ENCODE measurements at places on chromosomes 7 and 10.

DNA sequence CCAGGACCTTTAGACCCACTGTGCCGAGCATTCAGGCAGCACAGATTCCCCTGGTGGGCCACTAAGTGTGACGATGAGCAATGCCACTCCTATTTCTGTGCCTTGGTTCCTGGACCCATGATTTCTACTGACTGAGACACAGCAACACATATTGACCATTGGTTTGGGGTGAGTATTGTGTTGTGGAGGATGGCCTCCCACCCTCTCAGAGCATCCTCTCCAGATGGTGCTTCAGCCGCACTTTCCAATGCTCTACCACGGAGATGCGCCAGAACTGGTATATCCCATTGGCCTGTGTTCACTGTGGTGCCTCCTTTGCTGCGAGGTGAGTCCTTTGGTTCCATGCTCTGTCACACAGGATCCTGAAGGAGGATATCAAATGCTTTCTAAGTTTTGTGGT, 10.1 kb upstream of the GDF10 start:
- DNase-seq: no peak
- no peaks in the 10 kb centered on the region for H3K4me1 ChIP-seq
- H3K27ac ChIP-seq: no peak overlapping the region
- no peaks in the 10 kb centered on the region for H3K36me3 ChIP-seq
- H3K27me3 ChIP-seq: peaks cover 3% of the 10 kb centered on the region

GRCh38 chr10:102334101-102334500, 61.4 kb upstream of the NFKB2 start:
- H3K27ac ChIP-seq: no peak overlapping the region
- peak; percentile 72 for DNase-seq
- no peaks in the 10 kb centered on the region for H3K4me1 ChIP-seq
- no peak overlapping the region for H3K4me3 ChIP-seq

DNA sequence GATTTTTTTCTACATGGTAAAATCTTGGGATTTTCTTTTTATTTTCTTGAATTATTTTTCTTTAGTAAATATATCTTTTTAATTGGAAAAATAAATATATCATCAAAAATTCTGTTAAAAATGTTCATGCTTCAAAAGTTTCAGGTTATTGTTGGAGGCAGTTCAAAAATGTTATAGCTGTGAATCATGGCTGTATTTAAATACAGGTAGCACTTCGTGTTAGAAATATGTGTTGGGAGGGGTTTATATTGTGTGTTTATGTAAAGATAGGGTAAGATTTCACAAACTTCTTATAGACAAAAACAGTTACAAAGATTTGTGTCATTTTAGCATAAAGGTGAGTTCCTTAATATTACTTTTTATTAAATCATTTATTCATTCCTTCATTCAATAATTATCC, 60.4 kb downstream of the HDAC9 start:
- DNase-seq: no peak
- peaks cover 3% of the 10 kb centered on the region for H3K4me1 ChIP-seq
- no peak overlapping the region for H3K27ac ChIP-seq
- no peak overlapping the region for H3K4me3 ChIP-seq
- no peaks in the 10 kb centered on the region for H3K36me3 ChIP-seq
- no peaks in the 10 kb centered on the region for H3K27me3 ChIP-seq

- H3K27ac ChIP-seq: no peak overlapping the region
- H3K36me3 ChIP-seq: no peaks in the 10 kb centered on the region
- no peaks in the 10 kb centered on the region for H3K4me1 ChIP-seq
- H3K27me3 ChIP-seq: peaks cover 4% of the 10 kb centered on the region
- DNase-seq: peak; percentile 41
- H3K4me3 ChIP-seq: no peak overlapping the region
Observed at GRCh38 chr10:34918776-34919315, 103.8 kb upstream of the PARD3 start.

DNA sequence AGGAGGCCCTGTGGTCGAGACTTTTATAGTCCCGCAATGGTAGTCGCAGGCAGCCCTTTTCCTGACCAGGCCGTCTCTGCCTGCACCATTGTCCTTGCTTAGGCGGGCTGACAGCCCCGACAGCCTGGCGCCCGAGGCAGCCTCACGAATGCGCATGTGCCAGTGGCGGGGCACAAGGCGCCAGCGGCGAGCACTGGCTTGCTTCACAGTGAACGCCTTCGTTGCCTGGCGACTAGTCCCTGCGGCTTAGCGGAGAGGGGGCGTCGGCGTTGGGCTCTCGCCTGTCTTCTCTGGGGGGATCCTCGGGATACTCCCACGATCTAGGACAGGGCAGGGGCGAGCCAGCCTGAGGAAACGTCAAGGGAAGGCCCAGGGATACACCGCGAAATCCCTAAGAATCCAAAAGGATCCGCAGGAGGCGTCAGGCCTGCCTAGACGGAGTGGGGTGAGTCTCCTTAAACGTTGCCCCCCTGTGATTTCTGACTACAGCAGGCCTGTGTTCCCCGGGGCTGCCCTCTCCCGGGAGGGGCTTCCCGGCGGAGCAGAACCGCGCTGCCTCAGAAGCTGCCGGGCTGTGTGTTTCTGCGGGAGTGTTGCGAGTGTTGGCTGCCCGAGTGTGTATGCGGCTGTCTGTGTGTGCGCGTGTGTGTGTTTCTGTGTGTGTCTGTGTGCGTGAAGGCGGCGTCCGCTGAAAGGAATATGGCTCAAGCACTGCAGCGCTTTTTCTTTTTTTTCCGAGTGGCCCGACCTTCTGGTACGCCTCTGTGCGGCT, 20.5 kb upstream of the ZNF273 start:
- peaks cover 5% of the 10 kb centered on the region for H3K27me3 ChIP-seq
- H3K4me1 ChIP-seq: no peaks in the 10 kb centered on the region
- no peak overlapping the region for H3K27ac ChIP-seq
- H3K4me3 ChIP-seq: peak overlapping the region; percentile 11

DNA sequence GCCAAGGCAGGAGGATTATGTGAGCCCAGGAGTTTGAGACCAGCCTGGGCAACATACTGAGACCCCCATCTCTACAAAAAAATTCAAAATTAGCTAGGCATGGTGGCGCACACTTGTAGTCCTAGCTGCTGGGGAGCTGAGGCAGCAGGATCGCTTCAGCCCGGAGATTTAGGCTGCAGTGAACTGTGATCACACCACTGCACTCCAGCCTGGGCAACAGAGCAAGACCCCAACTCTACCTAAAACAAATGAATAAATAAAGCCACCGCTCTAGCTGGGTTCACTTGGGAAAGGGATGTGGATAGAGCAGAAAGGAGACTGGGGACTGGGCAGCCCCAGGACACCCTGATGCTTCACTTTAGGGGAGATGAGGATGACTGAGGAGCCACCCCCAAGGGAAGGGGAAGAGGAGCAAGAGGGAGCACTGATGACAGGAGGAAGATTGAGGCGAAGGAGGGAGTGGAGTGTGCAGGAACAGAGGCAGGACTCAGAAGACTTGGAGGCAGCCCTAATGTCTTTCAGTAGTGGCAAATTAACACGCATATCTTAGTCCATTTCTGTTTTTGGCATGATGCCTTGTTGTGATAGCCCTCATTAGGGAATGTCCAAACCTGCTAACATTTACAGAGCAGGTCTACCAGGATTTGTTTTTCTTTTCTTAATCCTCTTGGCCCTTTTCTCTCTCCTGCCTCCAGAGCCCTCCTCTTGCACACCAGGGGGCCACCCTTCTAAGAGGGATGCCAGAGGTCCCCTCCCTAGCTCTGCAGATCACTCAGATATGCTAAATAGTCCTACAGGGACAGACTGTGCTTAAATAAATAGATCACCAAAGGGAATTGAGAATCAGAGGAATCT, 88.3 kb downstream of the C10orf105 start:
- no peak overlapping the region for H3K4me3 ChIP-seq
- DNase-seq: no peak
- H3K27me3 ChIP-seq: peaks cover 4% of the 10 kb centered on the region
- no peaks in the 10 kb centered on the region for H3K4me1 ChIP-seq

DNA sequence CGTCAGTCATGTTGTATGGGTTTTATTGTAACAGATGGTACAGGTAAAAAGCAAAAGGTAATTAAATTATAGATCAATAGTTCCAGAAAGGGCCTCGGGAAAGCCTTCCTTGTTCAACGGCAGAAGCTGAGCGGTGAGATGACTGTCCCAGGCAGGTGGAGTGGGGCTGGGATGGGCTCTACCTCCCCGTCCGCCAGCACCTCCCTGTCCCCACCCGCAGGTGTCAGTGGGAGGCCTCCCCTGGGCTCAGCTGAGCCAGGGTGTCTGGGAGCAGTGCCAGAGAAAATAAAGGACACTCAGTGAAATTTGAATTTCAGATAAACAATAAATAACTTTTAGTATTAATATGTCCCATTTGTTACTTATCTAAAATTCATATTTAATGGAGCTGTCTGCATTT, 58.9 kb downstream of the CLRN3 start:
- no peak overlapping the region for H3K27ac ChIP-seq
- no peak for DNase-seq
- H3K27me3 ChIP-seq: no peaks in the 10 kb centered on the region
- H3K36me3 ChIP-seq: no peaks in the 10 kb centered on the region

GRCh38 chr7:118836933-118837332, 612.4 kb downstream of the ANKRD7 start:
- no peak overlapping the region for H3K4me3 ChIP-seq
- H3K36me3 ChIP-seq: no peaks in the 10 kb centered on the region
- H3K27me3 ChIP-seq: no peaks in the 10 kb centered on the region
- no peaks in the 10 kb centered on the region for H3K4me1 ChIP-seq

- H3K27ac ChIP-seq: no peak overlapping the region
- H3K27me3 ChIP-seq: no peaks in the 10 kb centered on the region
- H3K4me1 ChIP-seq: peaks cover 3% of the 10 kb centered on the region
- DNase-seq: no peak
- H3K4me3 ChIP-seq: no peak overlapping the region
Observed at GRCh38 chr10:14389981-14390590, 59.4 kb upstream of the FRMD4A start.

DNA sequence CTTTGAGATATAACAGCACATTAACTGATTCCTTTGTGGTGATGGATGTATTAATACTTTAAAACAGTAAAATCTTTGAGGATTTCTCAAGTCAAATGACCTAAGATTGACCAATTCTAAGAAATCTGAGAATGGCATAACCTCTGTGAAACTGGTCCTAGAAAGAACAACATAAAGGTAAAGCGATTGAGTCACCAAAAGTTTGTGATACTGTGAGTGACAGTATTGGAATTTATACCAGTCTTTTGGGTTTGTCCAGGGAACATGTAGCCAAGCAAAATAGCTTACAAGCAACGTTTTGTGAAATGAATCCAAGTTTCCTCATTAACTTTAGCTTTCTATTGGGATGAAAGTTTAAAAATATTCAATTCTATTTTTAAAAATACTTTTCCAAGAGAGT, 157.4 kb upstream of the TMEM196 start:
- no peaks in the 10 kb centered on the region for H3K4me1 ChIP-seq
- H3K27me3 ChIP-seq: no peaks in the 10 kb centered on the region
- H3K27ac ChIP-seq: no peak overlapping the region
- no peak for DNase-seq
- no peaks in the 10 kb centered on the region for H3K36me3 ChIP-seq

DNA sequence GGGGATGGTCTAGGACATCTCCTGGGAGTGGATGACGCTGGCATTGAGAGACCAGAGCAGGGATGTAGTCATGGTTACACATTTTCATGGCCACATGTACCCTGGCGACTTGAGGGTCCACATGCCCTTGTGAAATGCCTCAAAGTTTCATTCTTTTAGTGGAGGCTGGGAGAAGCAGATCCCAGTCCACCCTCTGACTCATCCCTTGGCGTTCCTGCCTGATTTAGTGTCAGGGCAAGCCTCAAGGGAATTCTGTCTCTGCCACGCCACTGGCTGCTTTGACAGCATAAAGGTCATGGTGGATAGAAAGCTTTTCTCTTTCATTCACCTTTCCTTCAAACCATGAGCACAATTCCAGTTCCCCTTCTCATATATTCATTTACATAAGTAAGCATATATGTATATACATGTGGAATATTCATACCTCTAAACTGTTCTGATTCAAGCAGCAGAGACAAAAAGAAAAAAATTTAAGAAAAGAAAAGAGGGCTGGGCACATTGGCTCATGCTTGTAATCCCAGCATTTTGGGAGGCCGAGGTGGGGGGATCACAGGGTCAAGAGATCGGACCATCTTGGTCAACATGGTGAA, 21.8 kb upstream of the KIF5B start:
- DNase-seq: peak; percentile 73
- H3K27ac ChIP-seq: peak overlapping the region; percentile 2
- H3K27me3 ChIP-seq: no peaks in the 10 kb centered on the region
- no peak overlapping the region for H3K4me3 ChIP-seq
- peaks cover 6% of the 10 kb centered on the region for H3K4me1 ChIP-seq
- no peaks in the 10 kb centered on the region for H3K36me3 ChIP-seq

- H3K27ac ChIP-seq: peak overlapping the region; percentile 94
Observed at GRCh38 chr10:17024461-17024860, 105.2 kb downstream of the CUBN start.

DNA sequence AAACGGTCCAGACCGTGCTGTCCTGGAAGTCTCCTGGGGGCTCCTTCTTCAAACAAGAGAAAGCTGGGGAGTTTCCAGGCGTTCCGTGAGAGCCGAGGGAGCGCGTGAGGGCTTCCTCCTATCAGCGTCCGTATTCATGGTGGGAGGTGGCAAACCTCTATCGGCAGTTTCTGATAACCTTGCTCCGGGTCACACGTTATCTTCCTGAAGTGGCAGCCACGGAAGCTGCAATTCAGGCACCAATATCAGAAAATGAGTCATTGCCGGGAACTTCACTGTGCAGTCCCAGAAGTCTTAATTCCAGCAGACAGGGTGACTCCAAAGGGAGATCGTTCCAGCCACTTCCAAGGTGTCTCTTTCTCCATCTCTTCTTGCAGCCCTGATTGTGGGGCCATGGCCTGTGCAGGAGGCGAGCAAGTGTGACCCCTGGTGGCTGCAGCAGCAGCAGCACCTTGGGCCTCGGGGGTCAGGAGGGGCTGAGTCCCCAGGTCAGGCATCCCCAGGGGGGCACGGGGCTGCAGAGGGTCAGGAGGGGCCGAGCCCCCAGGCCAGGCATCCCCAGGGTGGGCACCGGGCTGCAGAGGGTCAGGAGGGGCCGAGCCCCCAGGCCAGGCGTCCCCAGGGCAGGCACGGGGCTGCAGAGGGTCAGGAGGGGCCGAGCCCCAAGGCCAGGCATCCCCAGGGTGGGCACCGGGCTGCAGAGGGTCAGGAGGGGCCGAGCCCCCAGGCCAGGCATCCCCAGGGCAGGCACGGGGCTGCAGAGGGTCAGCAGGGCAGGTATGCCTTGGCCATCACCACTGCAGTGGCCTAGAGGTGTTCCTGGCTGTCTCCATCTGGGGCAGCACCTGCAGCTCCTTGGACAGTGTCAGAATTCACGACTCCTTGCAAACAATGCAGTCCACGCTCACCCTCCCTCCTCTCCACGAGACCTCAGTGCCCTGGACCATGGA, 538.7 kb downstream of the DNAJB6 start:
- H3K4me1 ChIP-seq: no peaks in the 10 kb centered on the region
- no peaks in the 10 kb centered on the region for H3K27me3 ChIP-seq
- H3K27ac ChIP-seq: no peak overlapping the region
- H3K36me3 ChIP-seq: no peaks in the 10 kb centered on the region

GRCh38 chr7:151428378-151429236, 11.3 kb downstream of the CRYGN start:
- H3K36me3 ChIP-seq: no peaks in the 10 kb centered on the region
- no peak overlapping the region for H3K4me3 ChIP-seq
- no peak overlapping the region for H3K27ac ChIP-seq
- DNase-seq: peak; percentile 82
- no peaks in the 10 kb centered on the region for H3K27me3 ChIP-seq

- H3K27me3 ChIP-seq: no peaks in the 10 kb centered on the region
- H3K27ac ChIP-seq: no peak overlapping the region
- no peaks in the 10 kb centered on the region for H3K4me1 ChIP-seq
- H3K36me3 ChIP-seq: no peaks in the 10 kb centered on the region
Observed at GRCh38 chr7:50147951-50148808, 55.1 kb upstream of the ZPBP start.

All from fibroblast of lung (primary cell).